IMR-90 (cell line): ENCODE measurements at places on chromosomes 2 and 18. TPM values are rescaled to one million over a fixed set of nuclear protein-coding genes. Genes with fewer than 3 reads are reported as not detected.

Gene NAPG
- total RNA-seq = 32.8 and 39.2 TPM in 2 replicates

Gene EVX2
- total RNA-seq = not detected in 2 replicates

Gene MRO
- total RNA-seq = not detected in 2 replicates

Gene C1QL2
- not detected in 2 replicates for total RNA-seq

Gene USP40
- 27.8 and 30.8 TPM in 2 replicates for total RNA-seq

Gene ZNF407
- total RNA-seq = 20.1 and 25.6 TPM in 2 replicates

Gene MC5R
- not detected in 2 replicates for total RNA-seq

Gene MATN3
- 0.90 and 1.1 TPM in 2 replicates for total RNA-seq

Gene RGPD4
- not detected in 2 replicates for total RNA-seq

Gene REEP1
- total RNA-seq = under 0.01 TPM in 2 replicates

Gene TGFA
- total RNA-seq = not detected in 2 replicates

Gene PLCD4
- total RNA-seq = 1.4 and 2.0 TPM in 2 replicates

Gene PROKR1
- not detected in 2 replicates for total RNA-seq

Gene ANKRD29
- total RNA-seq = under 0.01 and 0.18 TPM in 2 replicates

Gene DLX1
- 0.36 and 1.1 TPM in 2 replicates for total RNA-seq

Gene SPATA3
- not detected in 2 replicates for total RNA-seq

Gene NEU4
- not detected in 2 replicates for total RNA-seq

Gene NT5C1B
- total RNA-seq = not detected in 2 replicates

Gene IGFBP2
- 33.5 and 36.7 TPM in 2 replicates for total RNA-seq

Gene EGR4
- not detected in 2 replicates for total RNA-seq

Gene SCYGR3
- total RNA-seq = not detected in 2 replicates

Gene SGPP2
- total RNA-seq = not detected in 2 replicates

Gene UCN
- total RNA-seq = not detected in 2 replicates

Gene RGPD3
- 0.18 and 0.56 TPM in 2 replicates for total RNA-seq

Gene HRH4
- not detected in 2 replicates for total RNA-seq

Gene SLC14A1
- 21.7 and 31.9 TPM in 2 replicates for total RNA-seq

Gene C2orf78
- not detected in 2 replicates for total RNA-seq

Gene LHCGR
- under 0.01 and 0.18 TPM in 2 replicates for total RNA-seq

Gene ALPP
- not detected in 2 replicates for total RNA-seq

Gene TLX2
- not detected in 2 replicates for total RNA-seq

Gene NEUROD1
- total RNA-seq = not detected in 2 replicates

Gene ASXL3
- under 0.01 and 0.54 TPM in 2 replicates for total RNA-seq

Gene CAB39
- total RNA-seq = 71.7 and 95.3 TPM in 2 replicates

Gene FRZB
- 0.18 and 0.28 TPM in 2 replicates for total RNA-seq

Gene STARD7
- total RNA-seq = 138 and 189 TPM in 2 replicates
